ENCODE measurements at places on chromosomes 13 and 19. TPM values are rescaled to one million over a fixed set of nuclear protein-coding genes. Genes with fewer than 3 reads are reported as not detected.

DNA sequence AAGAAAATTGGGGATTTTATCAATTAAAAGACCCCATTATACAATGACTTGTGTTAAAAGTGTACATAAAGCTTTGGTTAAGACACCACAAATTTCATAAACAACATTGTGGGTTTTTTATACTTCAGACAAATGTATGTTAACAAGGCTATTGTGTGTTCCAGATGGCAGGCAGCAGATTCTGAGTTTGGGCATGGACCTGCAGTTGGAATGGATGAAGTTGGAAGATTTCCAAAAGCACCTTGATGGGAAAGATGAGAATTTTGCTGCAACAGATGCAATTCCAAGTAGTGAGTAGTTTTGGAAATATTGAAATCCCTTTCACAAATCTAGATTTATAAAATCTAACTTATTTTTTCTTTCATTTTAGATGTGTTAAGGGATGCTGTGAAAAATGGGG is 25.4 kb downstream of the MPHOSPH8 start:
- no peak for DNase-seq

GRCh38 chr19:4506449-4507149 is 11.7 kb downstream of the PLIN4 start:
- DNase-seq, result no peak

GRCh38 chr19:19068659-19069654 is 5.2 kb downstream of the SLC25A42 start:
- DNase-seq, result no peak

DNA sequence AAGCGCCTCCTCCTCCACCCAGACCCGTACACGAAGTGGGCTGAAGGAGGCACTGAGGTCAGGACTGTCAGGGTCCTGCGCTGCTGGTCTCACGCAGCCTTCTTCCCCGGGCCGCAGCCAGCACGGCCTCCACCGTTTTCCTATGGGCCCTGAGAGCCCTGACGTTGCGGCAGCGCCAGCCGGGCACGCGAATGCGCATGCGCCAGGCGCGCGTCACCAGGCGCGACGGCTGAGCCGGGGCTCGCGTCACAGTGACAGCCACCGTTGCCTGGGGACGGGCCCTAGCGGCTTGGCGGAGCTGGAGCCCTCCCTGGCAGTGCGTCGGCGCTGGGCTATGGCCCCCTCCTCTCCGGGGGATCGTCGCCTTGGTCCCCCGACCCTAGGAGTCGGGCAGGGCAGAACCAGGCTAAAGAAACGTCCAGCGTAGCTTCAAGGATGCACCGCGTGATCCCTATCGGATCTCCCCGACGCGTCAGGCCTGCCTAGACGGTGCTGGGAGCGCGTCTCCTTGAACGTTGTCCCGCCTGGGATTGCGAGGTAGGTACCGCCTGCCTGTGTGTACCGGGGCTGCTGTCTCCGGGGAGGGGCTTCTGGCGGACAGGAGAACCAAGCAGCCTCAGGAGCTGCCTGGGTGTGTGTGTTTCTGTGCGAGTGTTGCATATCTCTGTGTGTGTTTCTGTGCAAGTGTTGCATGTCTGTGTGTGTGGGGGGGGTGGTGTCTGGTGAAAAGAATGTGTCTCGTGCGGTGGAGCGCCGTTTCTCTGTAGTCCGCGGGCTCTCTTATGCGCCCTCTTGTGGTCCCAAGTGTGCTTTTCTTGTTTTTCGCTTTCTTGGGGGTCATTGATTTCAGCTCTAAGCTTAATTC is 43.2 kb downstream of the ZNF571 start:
- DNase-seq, result no peak

DNA sequence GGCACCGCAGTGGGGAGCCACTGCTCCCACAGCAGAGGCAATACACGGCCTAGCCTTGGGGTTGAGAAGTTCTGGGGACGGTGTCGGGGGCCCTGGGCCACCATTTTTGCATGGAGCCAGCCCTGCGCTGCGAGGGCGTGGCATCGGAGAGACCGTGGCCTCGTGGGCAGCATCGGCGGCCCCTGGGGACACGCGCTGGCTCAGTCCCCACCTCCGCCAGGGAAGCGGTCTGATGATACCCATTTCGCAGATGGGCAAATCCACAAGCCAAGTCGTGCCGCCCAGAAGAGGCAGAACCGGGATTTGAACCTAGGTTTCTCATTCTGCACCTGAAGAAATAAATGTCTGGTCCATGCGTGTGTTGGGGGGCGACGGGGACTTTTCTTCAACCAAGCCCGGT is 1.2 kb upstream of the UPK1A start:
- DNase-seq, result no peak

DNA sequence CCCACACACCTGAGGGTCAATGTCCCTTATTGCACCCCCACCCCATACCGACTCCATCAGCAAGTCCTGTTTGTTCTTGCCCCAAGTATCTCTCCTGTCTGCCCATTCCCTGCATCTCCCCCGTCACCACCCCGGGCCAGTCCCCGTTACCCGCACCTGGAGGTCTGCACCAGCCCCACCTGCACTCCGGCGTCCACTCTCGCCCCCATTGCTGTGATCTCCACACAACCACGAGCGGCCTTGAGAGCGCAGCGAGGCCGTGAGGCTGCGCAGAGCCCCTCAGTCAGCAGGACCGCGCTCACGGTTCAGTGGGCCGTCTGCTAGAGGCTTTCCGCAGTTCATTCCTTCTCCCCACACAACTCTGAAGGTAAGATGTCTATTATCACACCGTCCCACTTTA is 152.8 kb downstream of the KATNAL1 start:
- no peak for DNase-seq

DNA sequence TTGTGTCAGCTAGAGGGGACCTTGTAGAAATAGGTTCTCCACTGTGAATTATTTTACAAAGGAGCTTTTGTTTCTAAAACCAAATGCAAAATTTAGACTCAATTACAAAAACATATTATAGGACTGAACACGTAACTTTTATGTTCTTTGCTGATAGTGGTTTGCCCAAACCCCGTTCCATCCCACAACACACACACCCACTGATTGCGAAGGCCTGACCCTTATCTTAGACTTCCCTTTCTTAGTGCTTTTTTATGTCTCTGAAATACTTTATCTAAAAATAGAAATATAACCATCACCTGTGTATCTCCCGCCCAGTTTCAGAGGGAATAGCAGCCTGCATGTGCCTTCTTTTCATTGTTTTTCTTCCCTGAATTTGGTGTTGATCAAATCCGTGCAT is 13.0 kb downstream of the CCNA1 start:
- no peak for DNase-seq

DNA sequence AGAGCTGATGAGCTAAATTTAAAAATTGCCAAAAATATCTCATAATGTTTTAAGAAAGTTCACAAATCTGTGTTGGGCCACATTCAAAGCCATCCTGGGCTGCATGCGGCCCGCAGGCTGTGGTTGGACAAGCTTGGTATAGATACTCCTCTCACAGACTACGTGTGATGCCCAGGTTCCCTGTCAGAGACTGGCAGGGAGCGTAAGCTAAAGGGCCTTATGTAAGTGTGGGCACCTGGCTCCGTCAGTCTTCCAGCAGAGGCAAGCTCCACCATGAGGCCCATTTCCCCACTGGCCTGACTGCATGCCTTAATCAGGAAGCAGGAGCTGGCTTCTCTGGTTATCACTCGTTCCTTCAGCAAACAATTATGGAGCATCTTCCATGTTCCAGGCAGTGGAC is 200.2 kb downstream of the FOXO1 start:
- no peak for DNase-seq

- no peak for DNase-seq
Measured at GRCh38 chr13:46866150-46866549, 30.7 kb downstream of the HTR2A start.

GRCh38 chr19:33795370-33796163 is 1.1 kb upstream of the KCTD15 start:
- peak; percentile 37 for DNase-seq

DNA sequence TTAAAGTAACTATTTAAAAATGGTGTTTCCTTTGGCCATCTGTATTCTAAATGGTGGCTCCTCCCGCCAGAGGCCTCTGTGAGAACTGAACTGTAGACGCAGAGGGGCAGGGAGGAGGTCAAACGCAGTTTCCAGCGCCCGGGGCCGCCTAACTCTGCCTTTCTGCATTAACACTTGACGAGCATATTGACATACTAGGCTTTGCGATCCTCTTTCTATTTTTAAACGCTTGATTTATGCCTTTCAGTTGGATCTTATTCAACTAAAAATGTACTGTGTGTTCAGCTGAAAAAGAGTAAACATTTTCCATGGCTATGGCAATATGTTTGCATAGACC is 74.7 kb downstream of the SPACA7 start:
- DNase-seq, result no peak

KLK12 gene
- total RNA-seq, result not detected

LHB gene
- not detected for total RNA-seq

ZNF154 gene
- 4.4 TPM for total RNA-seq

LIG4 gene
- total RNA-seq, result 9.0 TPM
